ENCODE measurements at places on chromosomes 12 and 14. TPM values are rescaled to one million over a fixed set of nuclear protein-coding genes. Genes with fewer than 3 reads are reported as not detected.

The BBS10 gene
- total RNA-seq = 7.8 TPM

The MDM1 gene
- total RNA-seq = 17.8 TPM

The RHEBL1 gene
- total RNA-seq = 4.7 TPM

The NTN4 gene
- total RNA-seq = 17.1 TPM

Measured in Panc1 (cell line).